ENCODE measurements at places on chromosomes 16 and 17. TPM values are rescaled to one million over a fixed set of nuclear protein-coding genes. Genes with fewer than 3 reads are reported as not detected.

LRRC46 gene
- total RNA-seq: 0.16 TPM

ITGAX gene
- total RNA-seq: 1.8 TPM

KRTAP17-1 gene
- not detected for total RNA-seq

SMIM22 gene
- not detected for total RNA-seq

CTRB2 gene
- not detected for total RNA-seq

KCNJ16 gene
- total RNA-seq: 0.66 TPM

EVPLL gene
- total RNA-seq: 0.33 TPM

NXN gene
- 70.3 TPM for total RNA-seq

CCL17 gene
- total RNA-seq: not detected

MNT gene
- 14.8 TPM for total RNA-seq

CLDN7 gene
- 14.3 TPM for total RNA-seq

MT1M gene
- total RNA-seq: not detected
